ENCODE measurements at places on chromosomes 1 and 21.

- no peak for DNase-seq
Observed at GRCh38 chr1:182764029-182764727, 25.4 kb upstream of the NPL start.

DNA sequence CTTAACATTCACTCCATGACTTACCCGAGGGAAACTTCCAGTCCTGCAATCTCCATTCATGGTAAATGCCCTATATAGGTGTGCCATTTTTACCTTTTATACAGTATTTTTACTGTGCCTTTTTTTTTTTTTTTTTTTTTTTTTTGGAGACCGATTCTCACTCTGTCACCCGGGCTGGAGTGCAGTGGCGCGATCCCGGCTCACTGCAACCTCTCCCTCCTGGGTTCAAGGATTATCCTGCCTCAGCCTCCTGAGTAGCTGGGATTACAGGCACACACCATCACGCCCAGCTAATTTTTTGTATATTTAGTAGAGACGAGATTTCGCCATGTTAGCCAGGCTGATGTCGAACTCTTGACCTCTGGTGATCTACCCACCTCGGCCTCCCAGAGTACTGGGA, 124.4 kb upstream of the PLPPR4 start:
- no peak for DNase-seq

GRCh38 chr21:44704636-44705001, 6.8 kb downstream of the TSPEAR start:
- DNase-seq: no peak

- no peak for DNase-seq
Observed at GRCh38 chr1:115374598-115374997, 36.5 kb upstream of the NGF start.

DNA sequence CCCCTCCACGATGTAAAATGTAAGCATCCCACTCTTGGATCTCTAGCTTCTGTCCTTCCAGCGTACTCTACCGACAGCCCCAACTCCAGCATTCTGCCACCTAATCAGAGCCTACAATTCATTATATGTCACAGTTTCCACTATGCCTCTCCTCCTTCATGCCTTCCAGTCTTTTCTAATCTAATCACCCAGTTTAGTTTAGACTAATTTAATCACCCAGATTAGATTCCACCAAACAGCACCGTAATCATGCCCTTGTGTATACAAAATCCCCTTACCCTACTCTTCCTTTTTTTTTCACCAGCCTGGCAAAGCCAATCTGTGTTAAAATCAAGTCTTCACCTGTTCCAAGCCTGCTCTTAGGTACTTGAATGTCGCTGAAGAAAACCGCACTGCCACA, 49.8 kb upstream of the KANK4 start:
- no peak for DNase-seq

DNA sequence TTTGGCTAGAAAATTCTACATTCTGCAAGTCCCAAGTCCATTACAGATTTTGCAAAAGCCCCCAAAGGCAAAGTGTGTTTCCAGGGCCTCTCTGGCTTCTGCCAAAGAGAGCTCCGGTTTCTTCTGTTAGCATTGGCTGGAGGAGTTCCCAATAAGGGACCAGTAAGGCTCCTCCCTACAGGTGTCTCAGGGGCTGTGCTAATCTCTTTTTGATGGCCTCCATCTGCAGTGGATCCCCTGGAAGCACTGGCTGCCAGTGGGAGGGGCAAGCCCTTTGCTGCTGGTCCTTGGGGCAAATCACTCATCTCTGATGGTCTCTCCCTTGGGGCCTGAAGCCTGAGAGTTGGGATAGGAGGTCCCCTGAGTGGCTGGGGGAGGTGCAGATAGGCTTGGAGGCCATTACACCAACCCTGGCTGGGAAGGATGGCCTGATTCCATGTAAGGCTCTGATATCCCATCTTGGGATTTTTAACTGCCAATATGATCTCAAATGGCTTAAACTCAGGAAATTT, 89.1 kb upstream of the USP24 start:
- DNase-seq: no peak

DNA sequence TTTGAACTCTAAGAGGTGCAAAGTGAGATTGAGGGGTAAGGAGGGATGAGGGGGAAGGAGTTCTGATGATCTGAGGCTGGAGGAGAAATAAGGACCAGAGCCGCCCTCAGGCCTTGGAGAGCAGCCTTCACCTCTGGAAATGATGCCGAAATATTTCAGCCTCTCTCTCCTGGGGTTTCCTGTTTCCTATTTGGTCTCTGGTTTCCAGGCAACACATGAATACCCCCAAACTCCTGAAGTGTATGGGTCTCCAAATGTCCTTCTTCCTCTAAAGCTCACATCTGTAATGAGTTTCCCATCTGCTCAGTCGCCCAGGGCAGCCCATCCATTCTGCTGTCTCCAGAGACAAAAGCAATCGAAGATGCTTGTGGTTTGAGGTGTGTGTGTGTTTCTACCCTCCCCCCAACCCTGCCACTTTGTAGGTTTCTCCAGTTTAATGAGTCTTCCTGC, 52.0 kb upstream of the FAM20B start:
- DNase-seq: no peak

GRCh38 chr1:172837816-172838679, 179.1 kb downstream of the FASLG start:
- no peak for DNase-seq

DNA sequence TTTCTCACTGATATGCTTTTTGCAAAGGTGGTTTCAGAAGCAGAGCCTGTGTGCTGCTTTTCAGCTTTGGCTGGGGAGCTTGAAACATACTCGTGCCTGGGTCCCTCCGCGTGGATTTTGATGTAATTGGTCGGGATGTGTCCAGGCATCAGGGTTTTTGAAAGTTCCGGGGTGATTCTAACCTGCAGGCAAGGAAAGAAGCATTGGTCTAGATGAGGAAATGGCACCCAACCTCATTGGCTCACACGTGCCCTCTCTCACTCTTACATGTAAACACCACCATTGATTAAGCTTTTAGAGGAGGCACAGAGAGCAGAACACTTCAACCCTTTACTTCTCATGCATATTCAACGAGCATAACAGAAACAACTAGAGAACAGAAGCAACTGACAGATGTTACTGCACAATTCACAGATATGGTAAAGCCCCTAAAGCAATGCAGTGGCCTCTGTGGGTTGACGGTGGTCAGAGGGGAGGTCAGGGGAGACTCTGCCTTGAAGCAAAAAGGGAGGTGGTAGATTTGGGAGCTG, 112.1 kb downstream of the TLR5 start:
- no peak for DNase-seq

DNA sequence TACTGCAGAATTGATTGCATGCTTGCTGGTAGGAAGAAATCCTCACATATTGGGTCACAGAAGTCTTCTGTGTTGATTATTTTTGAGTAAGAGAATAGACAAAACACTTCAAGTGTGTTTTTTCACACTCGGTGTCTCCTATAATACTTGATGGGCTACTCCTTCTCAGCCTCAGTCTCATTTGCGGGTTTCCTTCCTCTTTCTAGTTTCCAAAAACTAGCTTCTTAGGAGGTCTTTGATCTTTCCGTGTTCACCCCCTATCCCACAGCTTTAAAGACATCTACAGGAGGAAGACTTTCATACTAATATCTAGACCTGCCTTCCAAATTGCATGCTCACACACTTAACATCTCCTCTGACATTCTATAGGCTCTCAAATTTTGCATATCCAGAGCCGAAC, 40.7 kb upstream of the NTPCR start:
- DNase-seq: no peak

DNA sequence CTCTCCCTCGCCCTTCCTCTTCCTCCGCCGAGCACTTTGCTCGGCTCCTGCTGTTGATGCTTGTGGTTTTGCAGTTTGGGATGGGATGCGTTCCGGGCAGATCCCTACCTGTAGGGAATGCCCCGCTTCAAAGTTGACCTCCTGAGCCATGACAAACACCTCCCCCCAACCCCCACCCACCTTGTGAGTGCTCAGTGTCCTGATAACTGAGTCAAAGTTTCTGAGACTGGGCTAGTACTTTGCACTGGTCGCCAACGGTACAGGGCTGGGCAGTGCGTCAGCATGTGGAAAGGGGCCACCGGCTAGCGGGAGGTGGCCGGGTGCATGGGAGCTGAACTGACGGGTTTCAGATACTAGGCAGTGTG, 771 bp downstream of the RABGAP1L start:
- DNase-seq: no peak

GRCh38 chr1:178241057-178241456, 147.2 kb downstream of the RASAL2 start:
- no peak for DNase-seq

DNA sequence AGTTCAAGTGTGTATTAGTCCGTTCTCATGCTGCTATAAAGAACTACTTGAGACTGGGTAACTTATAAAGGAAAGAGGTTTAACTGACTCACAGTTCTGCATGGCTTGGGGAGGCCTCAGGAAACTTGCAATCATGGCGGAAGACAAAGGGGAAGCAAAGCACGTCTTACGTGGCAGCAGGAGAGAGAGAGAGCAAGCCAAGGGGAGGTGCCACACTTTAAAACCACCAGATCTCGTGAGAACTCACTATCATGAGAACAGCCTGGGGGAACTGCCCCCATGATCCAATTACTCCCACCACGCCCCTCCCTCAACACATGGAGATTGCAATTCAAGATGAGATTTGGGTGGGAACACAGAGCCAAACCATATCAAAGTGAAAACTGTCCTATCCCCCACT, 4.1 kb upstream of the MIS18A start:
- DNase-seq: no peak

GRCh38 chr1:10549904-10550664, 75.3 kb downstream of the PEX14 start:
- DNase-seq: no peak

GRCh38 chr1:234751678-234752077, 141.7 kb upstream of the IRF2BP2 start:
- DNase-seq: no peak

GRCh38 chr1:6180707-6181311, 688 bp upstream of the CHD5 start:
- no peak for DNase-seq

- DNase-seq: no peak
Observed at GRCh38 chr1:214546886-214547641, 4.3 kb downstream of the PTPN14 start.

- no peak for DNase-seq
Observed at GRCh38 chr1:180178511-180179161, 24.0 kb downstream of the QSOX1 start.

- DNase-seq: no peak
Observed at GRCh38 chr1:206867716-206868115, 2.3 kb downstream of the IL20 start.

- DNase-seq: no peak
Observed at GRCh38 chr1:38464071-38464661, 395.4 kb downstream of the RRAGC start.

DNA sequence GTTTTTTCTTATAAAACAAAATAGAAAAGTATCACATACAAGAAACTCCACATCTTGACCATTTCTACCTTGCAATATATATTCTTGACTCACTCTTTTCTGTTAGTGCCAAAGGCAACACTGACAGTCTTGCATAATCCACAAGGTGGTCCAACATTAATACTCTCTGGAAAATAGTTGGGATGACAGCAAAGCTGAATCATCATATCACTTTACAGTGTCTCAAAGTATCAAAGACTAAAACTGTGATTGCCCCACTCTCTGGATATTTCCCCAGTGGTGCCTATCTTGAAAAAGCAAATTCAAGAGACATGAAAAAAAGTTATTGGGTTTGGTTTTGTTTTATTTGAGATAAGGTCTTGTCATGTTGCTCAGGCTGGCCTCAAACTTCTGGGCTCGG, 14.6 kb upstream of the TGFBR3 start:
- DNase-seq: no peak

DNA sequence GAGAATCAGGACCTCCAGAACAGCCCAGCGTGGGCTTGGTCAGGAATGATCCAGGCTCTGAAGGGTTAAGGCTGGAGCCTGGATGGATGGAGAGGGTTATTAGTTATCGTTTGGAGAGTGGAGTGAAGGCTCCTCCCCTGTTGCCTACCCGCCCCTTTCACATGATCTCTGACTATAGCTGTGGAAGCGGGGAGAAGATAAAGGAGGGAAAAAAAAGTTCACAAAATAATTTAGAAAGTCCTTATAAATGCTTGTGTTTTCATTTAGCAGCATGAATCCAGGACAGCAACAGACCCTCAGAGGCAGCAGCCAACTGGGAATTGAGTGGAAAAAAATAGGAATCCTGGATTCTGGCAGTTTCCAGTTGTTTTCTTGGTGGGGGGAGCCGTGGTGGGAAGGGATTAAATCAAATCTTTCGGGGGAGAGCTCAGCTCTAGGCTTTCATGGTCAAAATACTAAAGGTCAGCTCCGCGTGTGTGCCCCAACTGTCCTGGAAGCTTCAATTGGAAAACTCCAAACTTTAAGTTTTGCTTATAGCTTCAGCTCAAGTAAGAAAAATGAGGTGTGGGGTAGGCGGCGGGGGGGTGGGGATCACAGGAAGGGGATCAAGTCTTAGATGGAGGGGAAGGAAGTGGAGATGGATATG, 595 bp upstream of the DDR2 start:
- DNase-seq: no peak

GRCh38 chr21:42659416-42660117, 6.1 kb downstream of the PDE9A start:
- no peak for DNase-seq

GRCh38 chr1:215872658-215873057, 305.6 kb downstream of the KCTD3 start:
- no peak for DNase-seq

- DNase-seq: no peak
Observed at GRCh38 chr1:232501854-232502253, 128.1 kb downstream of the SIPA1L2 start.

- no peak for DNase-seq
Observed at GRCh38 chr1:155473151-155473821, 89.3 kb downstream of the ASH1L start.

- DNase-seq: no peak
Observed at GRCh38 chr1:30731806-30732276, 8.5 kb upstream of the MATN1 start.

DNA sequence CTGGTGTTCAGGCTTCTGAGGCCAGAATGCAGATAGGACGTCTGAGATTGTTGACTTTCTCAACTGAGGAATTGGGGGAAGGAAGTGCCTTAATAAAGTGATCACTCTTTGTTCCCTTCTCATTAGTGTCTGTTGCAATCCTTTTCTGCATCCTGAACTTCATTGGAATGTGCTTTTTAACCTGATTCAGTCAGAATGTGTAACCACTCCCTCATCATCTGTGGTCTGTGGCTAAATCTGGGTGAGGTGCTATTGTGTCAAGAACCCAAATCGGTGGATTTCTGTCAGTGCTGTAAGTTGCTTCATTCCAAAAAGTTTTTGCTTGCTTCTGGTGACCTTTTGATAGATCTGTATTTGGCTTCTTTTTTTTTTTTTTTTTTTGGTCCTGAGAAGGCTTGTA, 38.2 kb downstream of the ARID1A start:
- DNase-seq: no peak

GRCh38 chr1:34366875-34367624, 190.3 kb downstream of the C1orf94 start:
- DNase-seq: no peak

GRCh38 chr1:212431644-212432043, 1.1 kb upstream of the NENF start:
- no peak for DNase-seq

GRCh38 chr1:2948001-2948750, 73.1 kb upstream of the ACTRT2 start:
- no peak for DNase-seq

DNA sequence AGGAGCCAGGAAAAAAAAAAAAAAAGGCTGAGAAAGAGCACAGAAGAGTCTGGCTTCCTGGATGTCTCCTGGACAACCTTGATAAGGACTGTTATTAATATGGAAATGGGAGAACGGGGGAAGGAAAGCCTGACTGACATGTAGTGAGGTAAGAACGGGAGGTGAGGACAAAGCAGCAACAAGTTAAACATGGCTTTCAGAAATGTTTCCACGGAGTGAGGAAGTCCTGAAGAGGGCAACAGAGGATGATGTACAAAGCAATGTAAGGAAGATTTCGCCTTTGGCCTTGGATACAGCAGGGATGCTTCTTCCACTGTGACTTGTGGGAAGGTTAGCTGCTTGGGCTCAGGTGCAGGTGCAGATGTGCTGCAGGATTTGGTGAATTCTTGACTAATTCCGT, 11.9 kb upstream of the NIBAN1 start:
- DNase-seq: no peak
